ENCODE measurements at places on chromosomes 5 and 9. TPM values are rescaled to one million over a fixed set of nuclear protein-coding genes. Genes with fewer than 3 reads are reported as not detected.

- no peaks in the 10 kb centered on the region for H3K4me1 ChIP-seq
- H3K27me3 ChIP-seq, result peaks cover 24% of the 10 kb centered on the region
- no peaks in the 10 kb centered on the region for H3K36me3 ChIP-seq
- H3K4me3 ChIP-seq, result no peak overlapping the region
- no peak for DNase-seq
These were observed 37.9 kb downstream of the WWC1 start for GRCh38 chr5:168329302-168329701.

DNA sequence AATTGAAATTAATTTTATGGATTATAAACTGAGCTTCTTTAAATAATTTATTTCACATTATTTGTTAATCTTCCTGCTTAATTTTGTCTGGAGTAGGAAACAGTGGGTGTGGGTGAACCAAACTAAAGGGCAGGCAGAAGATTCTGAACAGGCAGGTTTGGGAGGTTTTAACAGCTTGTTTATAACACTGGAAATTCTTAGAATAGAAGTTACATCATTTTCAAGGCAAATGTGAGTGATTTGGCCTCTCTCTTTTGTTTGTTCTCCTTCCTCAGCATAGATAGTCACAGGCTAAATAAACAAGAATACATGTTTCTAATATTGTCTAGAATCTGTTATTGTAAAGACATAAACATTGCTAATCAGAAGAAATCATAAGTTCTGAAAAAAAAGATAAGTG lies 970.9 kb upstream of the NUDT12 start:
- H3K36me3 ChIP-seq, result no peaks in the 10 kb centered on the region
- no peak overlapping the region for H3K4me3 ChIP-seq
- H3K27ac ChIP-seq, result no peak overlapping the region
- no peaks in the 10 kb centered on the region for H3K4me1 ChIP-seq
- no peak for DNase-seq

GRCh38 chr5:81125959-81126358 lies 107.2 kb upstream of the CKMT2 start:
- no peak overlapping the region for H3K4me3 ChIP-seq
- no peaks in the 10 kb centered on the region for H3K27me3 ChIP-seq
- DNase-seq, result no peak
- no peak overlapping the region for H3K27ac ChIP-seq
- peaks cover 48% of the 10 kb centered on the region for H3K36me3 ChIP-seq
- peaks cover 8% of the 10 kb centered on the region for H3K4me1 ChIP-seq

DNA sequence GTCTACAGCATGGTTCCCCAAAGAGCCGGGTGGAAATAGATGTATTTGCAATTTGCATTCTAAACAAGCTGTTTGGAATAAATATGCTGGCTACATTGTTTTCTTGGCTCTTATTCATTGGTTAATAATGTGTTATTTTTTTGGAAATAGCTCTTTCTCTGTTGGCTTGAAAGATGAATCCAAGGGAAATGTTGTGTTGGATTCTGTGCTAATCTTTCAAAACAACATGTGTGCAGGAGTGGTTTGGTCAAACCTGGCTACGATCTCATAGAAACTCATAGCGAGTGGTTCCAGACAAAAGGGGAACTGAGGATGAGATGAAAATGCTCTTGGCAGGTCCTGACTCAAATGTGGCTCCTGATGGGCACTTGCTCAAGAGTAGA lies 63.7 kb upstream of the CXCL14 start:
- H3K36me3 ChIP-seq, result no peaks in the 10 kb centered on the region
- H3K27me3 ChIP-seq, result peaks cover 3% of the 10 kb centered on the region
- no peak for DNase-seq
- H3K27ac ChIP-seq, result no peak overlapping the region
- H3K4me1 ChIP-seq, result no peaks in the 10 kb centered on the region

Gene BTNL3
- not detected for polyA plus RNA-seq

Gene FOXD1
- polyA plus RNA-seq, result not detected
